Stimulated activated CD4-positive, alpha-beta T cell treated with anti-CD3 and anti-CD28 coated beads, Interleukin-1b, Interleukin-23, amount 100 ng/mL, for 1 hour (primary cell): ENCODE measurements at places on chromosomes 3 and 15.

DNA sequence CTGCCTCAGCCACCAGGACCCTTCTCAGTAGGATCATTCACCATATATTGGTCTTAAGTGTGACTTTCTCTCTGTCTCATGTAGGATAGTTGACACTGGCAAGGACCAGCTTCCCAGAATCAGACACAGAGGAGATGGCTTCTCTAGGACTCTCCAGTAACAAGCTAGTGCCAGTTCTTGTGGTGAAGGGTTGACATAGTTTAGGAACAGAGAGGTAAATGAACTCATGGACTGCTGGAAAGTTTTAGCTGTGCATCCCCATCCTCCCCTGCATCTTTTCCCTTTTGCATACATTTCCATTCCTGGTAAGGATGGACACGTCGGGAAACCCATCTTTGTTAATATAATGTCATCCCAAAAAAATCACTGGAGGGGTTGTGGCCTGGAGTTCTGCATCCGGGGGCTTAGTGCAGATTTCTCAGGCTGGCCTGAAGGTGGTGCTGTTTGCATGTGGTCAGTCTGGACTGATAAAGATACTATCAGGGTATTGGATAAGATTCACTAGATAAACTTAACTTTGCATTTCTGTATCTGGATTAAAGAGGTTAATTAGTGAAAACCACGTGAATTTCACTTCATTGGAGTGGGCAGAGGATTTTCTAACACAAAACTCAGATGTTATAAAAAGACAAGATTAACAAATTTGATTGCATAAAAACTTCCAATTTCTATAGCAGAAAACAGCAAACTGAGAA lies 110.8 kb downstream of the TBC1D2B start:
- DNase-seq = no peak

DNA sequence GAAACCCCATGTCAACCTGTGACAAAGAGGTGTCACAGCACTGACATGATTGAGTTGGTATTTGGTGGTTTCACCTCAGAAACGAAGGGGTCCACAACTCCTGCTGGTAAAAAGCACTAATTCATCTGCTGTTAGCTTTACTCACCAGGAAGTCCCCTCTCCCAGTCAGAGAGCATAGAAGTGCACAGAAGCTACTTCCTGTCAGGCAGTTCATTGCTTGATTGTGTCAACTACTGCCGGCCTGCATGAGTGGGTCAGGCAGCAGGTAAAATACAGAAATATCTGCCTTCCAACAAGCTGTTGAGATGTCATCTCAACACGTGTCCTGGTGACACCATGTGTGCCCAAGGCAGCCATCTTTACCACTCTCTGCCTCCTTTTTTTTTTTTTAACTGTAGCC lies 596.6 kb upstream of the NR2F2 start:
- no peak for DNase-seq

- no peak for DNase-seq
Measured at GRCh38 chr3:143383421-143383820, 263.9 kb downstream of the CHST2 start.

GRCh38 chr3:65814845-65815578 lies 223.7 kb downstream of the MAGI1 start:
- DNase-seq = no peak

- DNase-seq = no peak
Measured at GRCh38 chr3:169145540-169146178, 517.9 kb downstream of the MECOM start.

DNA sequence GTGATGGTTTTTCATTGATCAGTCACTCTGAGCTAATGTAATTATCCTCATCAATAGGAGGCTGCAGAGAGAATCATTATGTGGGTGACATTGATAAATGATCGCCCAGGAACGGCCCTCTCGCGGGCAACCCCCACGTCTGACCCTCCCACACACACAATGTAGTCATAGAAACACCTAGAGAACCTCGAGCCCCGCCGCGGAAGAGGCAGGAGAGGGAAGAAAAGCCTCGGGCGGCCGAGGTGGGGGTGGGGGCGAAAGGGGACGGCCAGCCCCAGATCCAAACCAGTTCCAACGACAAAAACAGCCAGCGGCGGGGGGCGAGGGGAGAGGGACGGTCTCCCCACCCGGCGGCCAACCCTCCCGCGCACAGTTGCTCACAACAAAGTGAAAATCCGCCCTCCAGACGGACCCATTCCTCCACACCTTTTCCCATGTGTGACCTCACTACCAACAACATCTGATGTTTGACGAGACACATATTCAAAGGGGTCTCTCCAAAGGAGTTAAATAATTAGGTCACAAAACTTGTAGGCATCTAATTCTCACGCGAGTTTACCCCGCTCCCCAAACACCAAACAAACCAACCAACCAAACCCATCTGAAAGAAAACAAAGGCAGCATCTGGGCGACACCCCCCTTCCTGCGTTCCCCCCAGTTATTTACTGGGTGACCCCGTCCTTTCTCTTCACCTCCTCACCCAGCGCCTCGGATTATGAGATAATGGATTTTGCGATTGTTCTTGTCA lies 213.0 kb downstream of the MEIS2 start:
- DNase-seq = no peak

DNA sequence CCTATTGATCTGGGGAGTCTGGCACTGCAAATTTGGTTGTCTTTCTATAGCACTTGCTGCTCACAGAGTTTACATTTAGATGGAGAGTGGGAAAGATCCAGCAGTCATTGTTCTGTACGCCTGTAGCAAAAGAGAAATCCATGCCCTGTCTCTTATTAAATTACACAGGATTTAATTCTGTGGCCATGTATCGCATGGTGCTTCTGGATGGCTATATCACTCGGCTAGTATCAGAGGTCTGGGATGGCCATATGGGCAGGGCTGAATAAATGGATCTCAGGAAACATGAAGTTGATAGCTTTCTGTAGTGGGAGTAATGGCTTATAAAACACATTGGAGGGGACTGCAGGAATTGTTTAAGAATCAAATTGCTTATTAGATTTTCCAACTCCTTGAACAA lies 325.8 kb upstream of the DPH6 start:
- DNase-seq = no peak

DNA sequence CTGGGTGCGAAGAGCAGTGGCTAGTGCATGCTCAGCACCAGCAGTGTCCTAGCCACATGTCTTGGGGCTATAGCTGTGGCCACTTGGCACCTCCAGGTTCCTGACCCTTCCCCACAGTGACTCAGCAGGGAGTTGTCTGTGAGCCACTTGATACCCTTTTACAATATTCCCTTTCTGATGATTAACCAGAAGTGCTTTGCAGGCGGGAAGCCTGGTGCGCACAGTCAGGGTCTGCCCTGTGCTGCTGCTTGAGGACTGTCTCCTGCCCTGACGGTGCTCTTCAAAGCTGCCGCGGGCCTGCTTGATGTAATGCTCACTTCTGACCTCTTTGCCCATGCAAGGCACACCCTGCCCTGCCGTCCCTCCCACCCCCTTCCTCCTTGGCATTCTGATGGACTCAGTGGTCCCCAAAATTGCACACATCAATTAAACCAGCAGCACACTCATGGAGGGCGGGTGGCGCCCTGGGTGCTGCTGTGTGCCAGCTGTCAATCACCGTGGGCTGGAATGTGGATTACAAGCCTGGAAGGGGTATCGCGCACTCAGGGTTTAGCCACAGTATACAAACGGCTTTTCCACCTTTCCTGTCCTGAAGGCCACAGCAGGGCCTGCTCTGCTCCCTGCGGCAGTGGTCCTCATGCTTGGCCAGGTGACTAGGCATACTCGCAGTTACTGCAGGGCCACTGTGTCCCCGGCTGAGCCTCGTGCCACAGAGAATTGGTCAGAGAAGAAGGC lies 40.9 kb upstream of the PCSK6 start:
- DNase-seq = no peak

GRCh38 chr15:41560572-41560874 lies 1.5 kb downstream of the TYRO3 start:
- DNase-seq = no peak

DNA sequence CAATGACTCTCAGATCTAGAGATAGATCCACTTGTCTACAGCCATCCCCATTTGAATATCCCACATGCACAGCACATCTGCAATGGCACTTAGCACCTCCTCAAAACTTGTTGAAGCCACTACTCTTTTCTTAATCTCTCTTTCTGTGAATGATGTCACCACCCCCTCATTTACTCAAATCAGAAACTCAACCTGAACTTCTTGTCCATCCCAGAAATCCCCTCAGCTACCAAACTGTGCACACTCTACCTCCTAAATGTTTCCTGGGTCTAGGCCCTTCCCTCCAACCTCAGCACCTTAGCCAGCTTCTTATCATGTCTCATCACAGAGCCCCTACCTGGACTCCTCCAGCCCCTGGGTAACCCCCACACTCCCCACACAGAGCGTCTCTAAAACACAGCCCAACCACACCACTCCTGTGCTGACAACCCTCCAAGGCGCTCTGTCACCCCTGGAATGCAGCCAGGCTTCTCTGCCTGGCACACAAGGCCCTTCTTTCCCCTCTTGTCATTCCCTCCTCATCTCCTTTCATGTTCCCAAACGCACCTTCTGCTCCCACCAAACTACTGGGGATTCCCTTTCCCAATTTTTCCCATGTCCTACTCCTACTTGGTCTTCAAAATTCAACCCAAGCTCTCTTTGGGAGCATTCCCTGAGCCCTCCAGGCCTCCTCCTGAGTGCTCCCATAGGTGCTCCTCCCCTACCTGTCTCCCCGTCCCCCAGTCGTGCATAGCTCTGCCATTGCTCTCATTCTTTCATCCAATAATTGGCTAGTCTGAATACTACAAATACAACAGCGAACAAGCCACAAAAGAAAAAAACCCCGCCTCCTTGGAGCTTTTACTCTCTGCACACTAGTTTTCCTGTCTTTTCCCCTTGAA lies 39.8 kb upstream of the ZBTB38 start:
- DNase-seq = no peak

DNA sequence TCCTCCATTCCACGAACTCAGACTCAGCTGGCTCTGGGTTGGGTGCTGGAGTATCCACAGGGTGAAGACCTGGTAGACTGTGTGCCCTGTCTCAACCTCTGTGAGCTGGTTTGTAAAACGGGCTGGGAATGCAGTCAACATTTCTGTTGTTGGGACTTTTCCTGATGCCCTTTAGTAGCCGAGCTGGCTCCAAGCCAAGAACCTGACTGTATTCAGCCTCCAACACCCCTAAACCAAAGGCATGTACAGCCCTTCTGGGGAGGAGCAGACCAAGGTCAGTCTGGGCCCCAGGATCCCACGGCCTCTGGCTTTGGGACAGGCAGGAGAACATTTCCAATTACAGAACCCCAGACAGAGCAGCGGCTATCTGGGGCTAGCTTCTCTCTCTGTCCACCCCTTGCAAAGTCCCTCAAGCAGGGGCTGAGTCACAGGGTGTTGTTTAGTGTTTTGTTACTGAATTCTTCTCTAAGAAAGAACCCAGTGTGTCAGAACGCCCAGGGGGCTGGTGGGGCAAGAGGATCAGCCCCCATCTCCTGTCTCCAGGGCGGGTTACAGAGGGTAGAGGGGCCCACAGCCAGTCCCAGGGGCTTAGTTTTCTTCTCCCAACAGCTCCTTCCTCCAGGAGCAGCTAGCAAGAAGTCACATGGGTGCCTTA lies 56.8 kb upstream of the SLC6A6 start:
- DNase-seq = no peak

GRCh38 chr3:67804089-67804488 lies 149.7 kb upstream of the SUCLG2 start:
- no peak for DNase-seq

- DNase-seq = no peak
Measured at GRCh38 chr3:71510510-71510909, 73.0 kb downstream of the FOXP1 start.

DNA sequence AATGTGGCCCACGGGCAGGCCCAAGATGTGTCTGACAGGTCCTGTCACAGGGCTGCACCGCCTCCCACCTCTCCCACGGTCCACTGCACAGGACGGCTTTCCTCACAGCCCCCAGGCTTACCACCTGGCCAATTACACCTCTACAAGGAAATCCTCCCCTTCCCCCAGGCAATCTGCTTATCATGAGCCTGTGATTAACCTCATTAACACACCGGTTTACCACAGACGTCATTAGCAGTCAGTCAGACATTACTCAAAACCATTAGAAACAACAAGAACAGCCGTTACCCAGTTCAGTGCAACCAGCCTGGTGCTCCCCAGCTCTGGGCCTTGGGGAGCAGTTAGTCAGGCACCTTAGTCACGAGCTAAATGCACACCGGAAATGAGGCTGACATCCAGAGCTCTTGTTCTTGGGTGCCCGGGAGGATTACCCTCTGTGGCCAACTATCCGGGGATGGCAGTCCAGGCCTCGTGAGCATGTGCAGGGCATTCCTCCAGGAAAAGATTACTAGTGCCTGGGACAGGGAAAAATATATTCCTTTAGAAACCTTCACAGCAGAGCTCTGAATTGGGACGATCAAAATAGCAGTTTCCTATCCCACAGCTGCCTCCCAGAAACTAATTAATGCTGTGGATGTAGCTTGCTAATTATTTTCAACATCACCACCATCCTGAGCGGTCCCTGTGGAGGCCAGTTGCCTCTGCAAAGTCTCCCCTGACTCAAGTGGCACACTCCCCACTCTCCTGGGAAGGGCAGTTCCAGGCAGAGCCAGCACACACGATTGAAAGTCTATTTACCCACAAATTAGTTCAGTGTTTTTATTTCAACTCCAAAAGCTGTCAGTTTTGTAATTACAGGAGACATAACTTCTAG lies 117.4 kb upstream of the ZBED2 start:
- no peak for DNase-seq

GRCh38 chr3:9059489-9060400 lies 96.5 kb upstream of the RAD18 start:
- DNase-seq = no peak

DNA sequence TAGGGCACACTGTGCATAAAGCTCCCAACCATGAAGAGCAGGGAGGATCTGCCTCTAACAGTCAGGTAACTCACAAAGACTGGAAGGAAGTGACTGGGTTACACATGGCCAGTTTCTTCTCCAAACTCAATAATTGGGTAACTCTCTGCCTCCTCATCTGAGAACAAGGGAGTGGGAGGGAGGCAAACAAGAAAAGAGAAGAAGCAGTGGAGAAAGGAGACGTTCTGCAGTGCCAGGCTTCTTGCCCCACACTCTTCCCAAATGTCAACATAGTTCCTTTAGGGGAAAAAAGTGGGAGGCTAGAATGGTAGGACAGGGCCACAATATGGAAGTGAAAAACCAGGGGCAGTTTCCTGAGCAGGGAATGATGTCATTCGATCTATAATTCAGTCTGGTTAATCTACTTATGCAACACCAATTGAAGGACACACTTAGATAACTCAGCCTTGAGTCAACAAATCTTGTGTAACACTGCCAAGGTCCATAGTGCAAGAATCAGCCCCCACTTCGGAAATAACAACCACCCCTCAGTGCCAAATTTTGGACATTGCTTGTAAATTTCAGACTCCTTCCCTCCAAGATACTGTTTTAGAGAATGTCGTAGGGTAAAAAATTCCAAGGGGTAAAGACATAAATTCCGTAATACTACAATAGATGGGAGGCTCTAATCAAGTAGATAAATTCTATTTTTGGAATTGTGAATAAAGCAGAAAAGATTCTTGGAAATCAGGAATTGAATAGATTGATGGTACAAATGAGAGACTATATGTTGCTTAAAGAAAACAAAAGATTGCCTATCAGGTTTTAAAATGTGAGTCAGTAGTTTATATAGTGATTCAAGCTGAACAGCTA lies 143.0 kb downstream of the LPP start:
- DNase-seq = no peak
